ENCODE measurements at places on chromosomes 2 and 18. TPM values are rescaled to one million over a fixed set of nuclear protein-coding genes. Genes with fewer than 3 reads are reported as not detected.

- H3K27ac ChIP-seq: no peak overlapping the region
- no peaks in the 10 kb centered on the region for H3K27me3 ChIP-seq
- no peaks in the 10 kb centered on the region for H3K36me3 ChIP-seq
- H3K4me1 ChIP-seq: no peaks in the 10 kb centered on the region
- H3K4me3 ChIP-seq: no peak overlapping the region
- DNase-seq: no peak
These were observed 30.7 kb upstream of the PIEZO2 start for GRCh38 chr18:11179959-11180519.

GRCh38 chr2:130850788-130851623, 14.3 kb downstream of the ARHGEF4 start:
- no peaks in the 10 kb centered on the region for H3K27me3 ChIP-seq
- no peak overlapping the region for H3K4me3 ChIP-seq
- DNase-seq: no peak

DNA sequence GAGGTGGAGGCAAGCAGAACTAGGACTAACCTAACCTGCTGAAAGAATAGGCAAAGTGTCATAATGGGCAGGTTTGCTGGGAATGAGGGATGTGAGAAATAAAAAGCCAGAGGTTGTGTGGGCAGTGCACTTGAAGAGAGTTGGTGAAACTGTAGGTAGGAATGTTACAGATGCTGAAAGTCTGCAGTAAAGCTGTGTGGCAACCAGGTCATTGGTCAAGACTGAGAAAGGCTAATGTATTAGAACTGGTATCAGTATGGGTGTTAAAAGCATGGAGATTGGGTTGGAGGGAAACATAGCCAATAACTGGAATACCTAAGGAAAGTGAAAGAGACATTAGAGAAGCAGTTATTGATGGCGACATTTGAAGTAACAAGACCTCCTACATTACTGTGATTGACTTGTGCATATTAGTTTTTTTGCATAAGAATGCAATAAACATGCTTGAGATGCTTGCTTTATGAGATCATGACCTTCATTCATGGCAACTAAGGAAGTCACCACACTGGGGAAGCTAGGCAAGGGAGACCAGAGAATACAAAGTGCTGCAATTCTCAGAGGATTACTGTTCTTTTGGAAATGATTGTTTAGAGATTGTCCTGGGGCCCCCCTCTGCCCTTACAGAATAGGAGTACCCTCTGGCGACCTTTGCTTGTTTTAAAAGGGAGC, 11.8 kb downstream of the GULP1 start:
- DNase-seq: no peak
- H3K36me3 ChIP-seq: no peaks in the 10 kb centered on the region

DNA sequence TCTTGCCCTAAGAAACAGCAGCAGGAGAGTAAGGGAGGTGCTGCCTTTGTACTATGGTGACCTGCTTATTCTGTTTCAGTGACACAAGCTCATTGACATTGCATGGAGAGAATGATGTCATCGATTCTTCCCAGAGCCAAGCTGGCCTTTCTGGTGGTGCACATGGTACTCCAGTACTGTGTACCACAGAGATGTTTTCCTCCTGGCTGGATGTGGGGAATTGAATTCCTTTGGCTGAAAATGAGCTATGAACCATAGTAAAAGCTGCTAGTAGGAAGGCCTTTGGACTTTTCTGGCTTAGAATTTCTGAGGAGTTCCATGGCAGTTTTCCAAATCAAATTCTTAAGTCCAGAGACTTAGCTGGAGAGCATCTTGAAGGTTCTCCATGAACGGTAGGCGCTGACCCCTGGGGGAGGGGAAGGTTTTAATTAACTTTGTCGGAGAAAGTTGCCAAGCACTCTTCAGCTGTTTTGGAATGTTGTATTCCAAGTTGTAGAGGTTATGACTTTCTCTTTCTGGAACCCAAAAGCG, 17.1 kb upstream of the B3GNT2 start:
- DNase-seq: no peak
- H3K27me3 ChIP-seq: no peaks in the 10 kb centered on the region
- no peak overlapping the region for H3K27ac ChIP-seq

The CPLX4 gene
- not detected for total RNA-seq

All from colonic mucosa (tissue), 4 donors.